ENCODE measurements at places on chromosomes 4 and X.

GRCh38 chr4:78004270-78004669 lies 52.9 kb upstream of the FRAS1 start:
- DNase-seq = no peak

- DNase-seq = no peak
Observed at GRCh38 chr4:121096191-121096590, 23.9 kb upstream of the NDNF start.

DNA sequence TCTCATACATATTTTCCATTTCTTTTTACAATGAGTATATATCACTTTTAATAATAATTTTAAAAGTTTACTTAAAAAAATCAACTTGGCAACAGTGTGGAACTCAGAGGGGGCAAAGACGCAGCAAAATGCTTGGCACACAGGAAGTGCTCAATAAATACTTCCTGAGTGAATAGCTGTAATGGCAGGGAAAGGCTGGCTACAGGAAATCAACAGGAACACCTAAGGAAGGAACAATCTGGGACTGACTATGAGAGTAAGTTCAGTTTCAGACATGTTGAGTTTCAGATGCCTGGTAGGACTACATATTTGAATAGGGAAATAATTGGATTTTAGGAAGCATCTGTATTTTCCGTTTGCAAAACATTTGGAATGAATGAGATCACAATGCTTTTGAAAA lies 137.6 kb downstream of the SCLT1 start:
- no peak for DNase-seq

GRCh38 chr4:88775529-88775928 lies 77.9 kb upstream of the NAP1L5 start:
- DNase-seq = no peak

- no peak for DNase-seq
Observed at GRCh38 chr4:76704133-76704881, 193.6 kb downstream of the SOWAHB start.

DNA sequence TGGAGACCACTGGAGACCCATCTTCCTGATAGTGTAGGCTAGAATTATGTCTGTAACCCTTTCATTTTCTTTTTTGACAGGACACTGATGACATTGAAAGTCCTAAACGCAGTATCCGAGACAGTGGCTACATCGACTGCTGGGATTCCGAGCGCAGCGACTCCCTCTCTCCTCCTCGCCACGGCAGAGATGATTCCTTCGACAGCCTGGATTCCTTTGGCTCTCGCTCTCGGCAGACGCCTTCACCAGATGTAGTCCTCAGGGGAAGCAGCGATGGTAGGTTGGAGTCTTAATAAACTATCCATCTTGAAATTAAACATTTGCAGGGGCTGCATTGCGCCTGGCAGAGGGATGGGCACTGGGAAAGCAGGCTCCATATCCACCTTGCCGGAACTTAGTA lies 75.4 kb downstream of the LIMCH1 start:
- no peak for DNase-seq

Measured in activated CD4-positive, alpha-beta T cell treated with anti-CD3 and anti-CD28 coated beads, Interleukin-2, amount 50 U/mL, for 48 hours (primary cell).